ENCODE measurements at places on chromosomes 11 and 22.

GRCh38 chr11:120704256-120704750 is 192.8 kb downstream of the GRIK4 start:
- no peak for DNase-seq

- no peak for DNase-seq
Observed at GRCh38 chr22:39233710-39234471, 10.9 kb downstream of the PDGFB start.

GRCh38 chr11:133832991-133833897 is 12.1 kb downstream of the SPATA19 start:
- no peak for DNase-seq

- no peak for DNase-seq
Observed at GRCh38 chr11:91946397-91946951, 278.1 kb upstream of the FAT3 start.

GRCh38 chr22:40241200-40241763 is 63.6 kb downstream of the TNRC6B start:
- no peak for DNase-seq

DNA sequence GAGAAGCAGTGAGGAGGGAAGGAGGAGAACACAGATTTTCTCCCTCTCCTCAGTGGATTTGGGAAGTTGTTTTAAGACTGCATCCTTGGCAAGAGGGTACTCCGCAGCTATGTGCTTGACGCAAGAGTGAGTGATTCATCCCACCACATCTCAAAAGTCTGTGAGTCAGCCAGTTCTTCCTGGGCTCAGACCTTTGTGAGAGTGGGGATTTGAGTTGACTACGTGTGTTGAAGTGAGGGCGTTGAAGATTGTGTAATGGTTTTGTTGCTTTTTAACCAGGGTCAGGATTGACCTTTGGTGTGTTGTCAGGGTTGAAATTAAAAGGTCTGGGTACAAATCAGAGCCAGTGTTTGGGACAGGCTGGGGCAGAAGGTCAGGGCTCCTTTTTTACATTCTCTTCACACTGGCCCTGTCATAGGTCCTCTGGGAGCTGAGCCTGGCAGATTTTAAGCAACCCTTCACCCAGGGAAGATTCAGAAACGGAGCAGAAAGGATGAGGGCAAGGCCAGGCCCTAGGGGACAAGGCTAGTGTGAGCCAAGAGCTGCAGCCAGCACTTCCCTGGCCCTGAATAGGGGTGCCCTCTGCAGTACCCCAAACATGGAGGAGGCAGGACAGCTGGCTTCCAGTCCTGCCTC is 4.2 kb upstream of the C11orf86 start:
- DNase-seq, result no peak

- no peak for DNase-seq
Observed at GRCh38 chr11:19577976-19578619, 134.5 kb upstream of the NAV2 start.

DNA sequence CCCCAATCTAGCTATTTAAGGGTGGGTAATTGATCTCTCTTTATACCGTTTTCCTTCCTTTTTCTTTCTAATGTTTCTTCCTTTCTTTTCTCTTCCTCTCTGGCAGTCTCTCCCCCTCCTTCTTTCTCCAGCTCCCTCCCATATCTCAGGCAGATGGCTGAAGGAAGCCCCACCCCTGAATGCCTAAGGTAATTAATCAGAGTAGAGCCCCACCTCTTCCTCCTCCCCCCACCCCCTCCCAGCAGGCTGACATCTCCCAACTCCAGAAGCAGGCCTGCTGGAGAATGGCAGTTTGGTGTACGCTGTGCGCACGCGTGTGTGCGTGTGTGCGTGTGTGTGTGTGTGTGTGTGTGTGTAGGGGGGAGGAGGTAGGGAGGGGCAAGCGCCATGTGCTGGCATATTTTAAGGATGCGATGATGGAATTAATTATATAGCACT is 122.6 kb downstream of the APOL5 start:
- no peak for DNase-seq

DNA sequence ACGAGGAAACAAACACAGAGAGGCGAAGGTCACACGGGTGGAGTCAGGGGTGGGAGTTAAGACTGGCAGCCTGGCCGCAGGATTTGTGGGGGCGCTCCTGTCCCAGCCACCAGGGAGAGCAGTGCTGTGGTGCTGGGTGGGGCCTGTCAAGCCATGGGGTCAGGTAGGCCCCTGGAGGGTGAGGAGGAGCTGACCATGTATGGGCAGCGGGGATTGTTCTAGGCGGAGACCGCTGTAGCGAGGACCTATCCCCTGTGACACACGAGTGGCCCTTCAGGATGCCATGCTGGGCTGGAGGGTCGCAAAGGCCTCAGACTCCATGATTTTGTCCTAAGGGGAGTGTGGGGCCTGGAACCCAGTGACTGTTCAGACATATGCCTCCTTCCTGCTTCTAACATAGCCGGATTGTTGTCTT is 1.6 kb upstream of the RPS19BP1 start:
- no peak for DNase-seq

- DNase-seq, result no peak
Observed at GRCh38 chr11:39541945-39542351, 1917.5 kb downstream of the LRRC4C start.
